Activated CD8-positive, alpha-beta memory T cell treated with anti-CD3 and anti-CD28 coated beads, Interleukin-2, amount 50 U/mL, for 48 hours (primary cell): ENCODE measurements at places on chromosomes 12 and 14.

- DNase-seq, result no peak
Measured at GRCh38 chr12:75578546-75578945, 67.1 kb upstream of the KRR1 start.

DNA sequence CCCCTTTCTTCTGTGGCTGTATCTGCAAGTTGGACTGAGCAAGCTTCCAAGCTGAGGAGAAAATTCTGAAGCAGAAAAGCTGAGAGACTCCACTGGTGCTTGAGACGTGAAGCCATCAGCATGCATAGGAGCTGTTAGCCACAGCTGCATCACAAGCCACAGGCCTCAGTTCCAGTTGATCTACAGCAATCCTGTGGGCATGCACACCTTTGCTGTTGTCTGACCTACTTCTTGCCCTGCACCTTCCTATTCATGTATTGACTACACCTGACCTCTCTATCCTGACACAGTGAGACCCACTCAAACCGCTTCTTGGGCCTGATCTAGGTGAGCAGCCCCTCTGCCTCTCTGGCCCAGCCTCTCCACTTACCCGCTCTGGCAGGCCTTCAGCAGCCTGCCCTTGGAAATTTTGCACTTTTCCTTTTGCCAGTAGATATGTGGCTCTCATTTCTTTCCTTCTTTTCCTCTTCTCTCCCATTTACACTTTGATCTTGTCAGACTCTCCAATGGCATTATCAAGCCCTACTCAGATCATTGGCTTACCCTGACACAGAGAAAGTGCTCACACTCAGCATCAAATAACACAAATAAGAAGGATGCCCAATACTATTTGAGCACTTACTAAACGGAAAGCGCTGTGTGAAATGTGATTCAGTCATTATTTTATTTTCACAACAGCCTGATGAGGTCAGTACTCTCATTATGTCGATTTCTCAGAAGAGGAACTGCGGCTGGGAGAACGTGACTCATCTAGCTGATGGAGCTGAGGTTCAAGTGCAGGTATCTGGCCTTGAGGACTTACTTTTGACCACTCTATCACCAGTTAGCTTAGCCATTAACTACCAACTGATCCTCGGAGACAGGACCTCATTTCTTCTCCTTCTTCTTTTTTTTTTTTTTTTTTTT lies 21.9 kb upstream of the PTGR2 start:
- DNase-seq, result no peak

GRCh38 chr14:65115615-65116014 lies 13.3 kb upstream of the MAX start:
- DNase-seq, result no peak

DNA sequence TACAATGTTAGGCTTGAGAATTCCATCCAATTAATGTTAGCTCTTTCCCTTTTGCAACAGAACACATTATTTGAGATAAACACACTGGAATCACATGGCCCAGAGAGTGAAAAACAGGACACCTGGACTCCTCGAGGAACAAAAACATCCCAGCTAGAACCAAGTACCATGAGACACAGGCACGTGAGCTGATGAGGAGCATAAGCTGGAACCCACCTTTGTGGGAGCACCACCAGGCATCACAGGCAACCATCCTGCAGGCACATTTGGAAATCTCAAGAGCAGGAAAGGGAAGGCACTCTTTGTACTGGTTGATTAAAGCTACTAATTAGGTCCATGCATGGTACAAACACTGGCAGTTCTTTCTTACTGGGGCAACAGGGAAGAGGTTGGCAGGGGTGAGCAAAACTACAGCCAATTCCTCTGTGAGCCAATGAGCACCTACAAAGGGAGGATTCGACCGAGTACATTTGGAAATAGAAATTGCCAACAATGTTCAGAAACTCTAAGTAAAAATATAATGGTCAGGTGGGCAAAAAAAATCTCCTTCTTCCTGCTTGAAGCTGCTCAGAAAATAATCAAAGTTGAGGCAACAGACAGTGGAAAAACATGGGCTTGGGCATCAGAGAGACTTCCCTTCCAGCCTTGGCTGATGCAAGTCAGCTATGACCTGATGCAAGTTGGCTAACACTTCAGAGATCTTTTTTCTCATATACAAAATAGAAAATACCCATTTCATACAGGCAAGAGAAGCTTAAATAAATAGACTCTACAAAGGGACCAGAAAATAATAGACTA lies 216.7 kb downstream of the NUAK1 start:
- no peak for DNase-seq

- DNase-seq, result no peak
Measured at GRCh38 chr12:89664441-89664840, 44.2 kb downstream of the ATP2B1 start.

DNA sequence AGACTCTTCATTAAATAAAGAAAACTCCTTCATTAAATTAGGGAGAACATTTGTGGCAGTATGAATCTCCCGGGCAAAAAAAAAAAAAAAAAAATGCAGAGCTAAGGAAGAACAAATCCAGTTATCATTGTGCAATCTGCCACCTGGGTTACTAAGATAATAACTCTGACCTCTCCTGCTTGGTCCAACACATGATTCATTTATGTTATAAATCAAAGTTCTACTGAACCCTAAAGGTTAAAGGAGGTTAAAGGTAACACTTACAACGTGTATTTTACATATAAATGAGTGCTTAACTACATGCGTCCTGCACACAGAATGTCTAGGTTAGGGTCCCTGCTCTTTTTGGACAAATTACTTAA lies 4.2 kb downstream of the TGFB3 start:
- DNase-seq, result no peak

DNA sequence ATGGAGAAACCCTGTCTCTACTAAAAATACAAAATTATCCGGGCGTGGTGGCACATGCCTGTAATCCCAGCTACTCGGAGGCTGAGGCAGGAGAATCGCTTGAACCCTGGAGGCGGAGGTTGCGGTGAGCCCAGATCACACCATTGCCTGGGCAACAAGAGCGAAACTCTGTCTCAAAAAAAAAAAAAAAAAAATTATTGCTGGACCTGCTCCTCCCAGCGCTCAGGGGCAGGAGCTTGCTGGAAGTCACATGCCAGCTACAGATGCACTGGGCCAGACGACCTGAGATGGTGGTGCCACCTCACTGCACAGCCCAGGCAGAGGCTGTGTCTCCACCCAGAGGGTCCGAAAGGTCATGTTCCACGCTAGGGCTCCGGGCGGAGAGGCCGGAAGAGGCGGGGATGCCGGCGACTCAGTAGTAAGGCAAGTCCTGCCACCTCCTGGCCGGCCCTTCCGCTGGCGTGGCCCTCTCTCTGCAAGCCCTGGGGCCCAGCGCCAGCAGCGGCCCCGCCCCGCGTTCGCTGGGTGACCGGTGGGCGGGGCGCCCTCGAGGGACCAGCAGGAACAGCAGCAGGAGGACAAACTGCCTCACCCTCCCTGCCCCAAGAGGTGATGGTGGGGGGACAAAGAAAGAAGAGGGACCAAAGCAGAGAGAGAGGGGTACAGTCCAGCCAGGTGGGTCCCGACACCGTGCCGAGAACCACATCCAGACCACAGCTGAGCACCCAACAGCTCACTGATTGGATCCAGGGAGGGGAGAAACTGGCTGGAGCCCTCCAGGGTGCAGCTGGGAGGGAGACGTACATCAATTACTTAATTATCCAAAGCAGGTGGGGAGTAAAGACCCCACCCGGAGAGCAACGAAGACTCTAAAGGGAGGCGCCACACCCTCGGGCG lies 3.6 kb upstream of the RHOF start:
- DNase-seq, result no peak
